Stimulated activated CD8-positive, alpha-beta memory T cell treated with anti-CD3 and anti-CD28 coated beads, Interleukin-4, amount 100 ng/mL, for 4 hours (primary cell): ENCODE measurements at places on chromosomes 3 and 15.
A peak's percentile ranks its signal among the peaks of the same experiment; 100 is the strongest.

- DNase-seq = no peak
Measured at GRCh38 chr3:23919628-23920027, 2.7 kb downstream of the RPL15 start.

- DNase-seq = no peak
Measured at GRCh38 chr3:113242096-113242581, 30.8 kb downstream of the BOC start.

DNA sequence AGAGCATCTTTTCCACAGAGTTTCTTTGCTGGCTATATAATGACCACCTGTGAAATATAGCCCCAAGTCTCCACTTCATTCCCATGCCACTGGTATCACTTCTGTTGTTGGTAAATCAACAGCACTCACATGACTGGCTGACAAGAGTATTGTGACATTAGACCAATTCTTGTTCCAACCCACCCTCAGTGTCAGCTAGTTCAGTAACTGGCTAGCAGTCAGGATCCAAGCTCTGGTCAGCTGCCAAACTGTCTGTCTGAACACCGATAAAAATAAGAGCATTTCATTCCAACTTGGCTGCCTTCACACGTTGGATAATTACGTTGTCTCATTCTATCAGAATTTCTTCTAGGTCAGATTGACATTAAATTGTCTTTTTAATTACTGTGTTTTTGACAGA, 166.5 kb downstream of the USP13 start:
- DNase-seq = no peak

DNA sequence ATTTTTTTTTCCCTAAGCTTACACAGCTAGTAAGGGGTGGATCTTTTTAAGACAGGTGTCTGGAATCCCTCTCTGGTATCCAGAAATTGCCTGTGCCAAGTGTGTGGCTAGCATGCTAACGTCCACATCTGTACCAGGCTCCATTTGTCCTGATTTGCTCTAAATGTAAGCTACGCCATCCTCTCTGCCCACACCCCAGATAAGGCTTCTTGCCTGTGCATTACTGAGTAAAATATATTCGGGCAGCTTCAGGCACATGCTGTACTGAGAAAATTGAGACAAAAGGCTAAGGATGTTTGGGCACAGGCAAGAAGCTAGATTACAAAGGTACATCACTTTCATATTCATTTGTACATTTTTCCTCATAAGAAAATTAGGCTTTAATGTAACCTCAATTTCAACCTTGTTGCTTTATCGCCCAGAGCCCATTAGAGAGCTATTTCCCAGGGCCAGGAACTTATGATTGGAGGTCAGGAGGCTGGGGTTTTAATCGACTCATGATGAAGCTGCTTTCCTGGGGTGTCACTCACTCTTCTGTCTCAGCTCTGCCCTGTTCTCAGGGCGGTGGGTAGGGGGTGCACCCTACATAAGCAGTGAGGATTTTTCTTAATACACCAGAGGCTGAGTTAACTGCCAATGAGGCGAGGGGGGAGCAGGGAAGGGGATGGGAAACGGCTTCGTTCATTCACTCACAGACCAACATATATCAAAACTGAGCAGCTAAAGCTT, 106.3 kb downstream of the RORA start:
- no peak for DNase-seq

GRCh38 chr3:65604863-65605526, 433.7 kb downstream of the MAGI1 start:
- DNase-seq = no peak

DNA sequence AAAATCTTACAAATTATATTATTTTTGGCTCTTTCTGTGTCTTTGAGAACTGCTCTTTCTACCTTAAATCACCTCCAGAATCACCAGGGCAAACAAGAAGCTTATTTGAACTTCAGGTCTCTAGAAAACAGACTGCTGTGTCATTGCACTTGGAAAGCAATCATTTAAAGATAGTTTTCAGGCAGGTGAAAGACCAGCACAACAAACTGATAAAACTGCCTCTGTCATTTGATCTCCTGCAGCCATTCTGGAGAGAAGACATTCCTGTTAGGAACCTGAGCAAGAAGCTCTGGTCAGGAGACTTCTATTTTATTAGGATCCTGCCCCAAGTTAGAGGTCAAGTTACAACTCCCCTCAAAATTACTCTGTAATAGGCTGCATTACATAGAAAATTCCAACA, 50.7 kb upstream of the AP4E1 start:
- no peak for DNase-seq

DNA sequence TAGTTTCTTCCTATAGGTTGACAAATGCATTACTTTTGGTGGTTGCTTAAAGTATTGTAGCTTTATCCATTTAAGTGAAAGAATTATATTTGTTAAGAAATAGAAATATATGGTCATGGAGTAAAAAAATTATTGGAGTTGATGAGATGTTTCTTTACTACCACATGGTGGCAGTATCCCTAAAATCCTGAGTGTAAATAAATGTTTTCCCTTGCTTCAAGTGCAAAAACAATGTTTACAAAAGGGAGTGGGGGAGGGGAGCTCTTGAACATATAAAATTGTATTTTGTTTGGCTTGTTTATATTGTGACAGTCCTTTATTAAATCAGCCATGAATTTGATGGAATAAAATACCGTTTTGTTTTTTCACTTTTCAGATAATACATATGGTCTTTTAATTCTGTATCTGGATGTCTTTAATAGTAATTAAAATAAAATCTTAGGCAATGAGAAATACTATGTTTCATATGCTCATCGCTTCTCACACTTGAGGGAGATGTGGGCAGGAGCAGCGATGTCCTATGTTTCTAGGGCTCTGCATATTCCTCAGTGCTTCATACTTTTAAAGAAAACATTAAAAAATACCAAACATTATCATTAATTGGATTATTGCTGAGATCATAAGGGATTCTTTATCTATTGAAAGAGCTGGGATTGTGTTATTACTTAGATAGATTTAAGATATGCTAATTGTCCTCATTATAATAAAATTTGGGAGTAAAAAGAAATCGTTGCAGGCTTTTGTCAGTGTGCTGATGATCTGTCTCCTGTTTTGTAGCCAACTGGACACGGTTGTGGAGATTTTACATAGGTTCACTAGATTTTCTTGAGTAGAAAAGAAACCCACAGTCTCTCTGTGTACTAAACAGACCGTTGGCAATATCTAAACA, 349.7 kb downstream of the TUSC7 start:
- DNase-seq = no peak

DNA sequence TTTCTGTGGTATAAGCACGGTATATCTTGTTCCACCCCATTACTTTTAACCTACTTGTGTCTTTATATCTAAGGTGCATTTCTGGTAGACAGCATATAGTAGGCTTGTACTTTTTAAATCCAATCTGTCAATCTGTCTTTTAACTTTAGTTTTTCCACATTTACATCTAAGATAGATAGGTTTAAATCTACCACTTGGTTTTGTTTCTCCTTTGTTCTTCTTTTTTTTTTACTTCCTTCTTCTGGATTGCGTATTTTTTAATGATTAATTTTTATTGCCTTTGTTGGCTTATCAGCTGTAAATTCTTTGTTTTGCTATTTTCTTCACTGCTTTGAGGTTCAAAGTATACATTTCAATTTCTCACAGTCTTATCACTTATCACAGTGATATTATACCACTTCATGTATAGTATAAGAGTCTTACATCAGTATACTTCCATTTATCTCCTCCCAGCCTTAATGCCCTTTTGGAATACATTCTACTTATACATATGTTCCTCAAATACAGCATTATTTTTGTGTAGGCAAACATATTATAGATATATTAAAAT, 31.0 kb downstream of the IQCB1 start:
- DNase-seq = no peak

GRCh38 chr3:25831578-25831977, 41.7 kb downstream of the OXSM start:
- DNase-seq = no peak

- peak; percentile 43 for DNase-seq
Measured at GRCh38 chr3:141243271-141243707, 11.7 kb downstream of the PXYLP1 start.

- DNase-seq = no peak
Measured at GRCh38 chr15:29386523-29386922, 116.9 kb upstream of the NSMCE3 start.

GRCh38 chr3:158659454-158660237, 12.8 kb downstream of the LXN start:
- DNase-seq = no peak
